NCI-H774 (cell line): ENCODE measurements at places on chromosomes 5 and 9.

DNA sequence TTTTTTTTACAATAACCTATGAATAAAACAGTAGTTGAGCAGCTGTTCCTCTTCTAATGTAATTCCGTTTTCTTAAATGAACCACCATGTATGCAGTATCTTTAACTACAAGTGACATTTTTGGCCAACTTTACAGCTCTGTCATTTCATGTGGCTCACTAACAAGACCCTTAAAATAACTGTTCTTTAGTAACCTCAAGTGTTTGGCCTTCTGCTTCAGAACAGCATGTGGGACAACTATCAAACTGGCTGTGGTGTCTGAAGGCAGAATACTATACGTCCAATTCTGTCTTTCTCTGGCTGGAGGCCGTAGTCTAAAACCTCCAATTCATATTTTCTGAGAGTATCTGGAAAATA lies 391.4 kb downstream of the NNT start:
- no peak for DNase-seq

- DNase-seq: no peak
Observed at GRCh38 chr5:95606419-95606818, 13.5 kb upstream of the GPR150 start.

GRCh38 chr5:65133477-65134110 lies 348.1 kb downstream of the ADAMTS6 start:
- DNase-seq: no peak

GRCh38 chr5:101590384-101590783 lies 687.3 kb upstream of the ST8SIA4 start:
- no peak for DNase-seq

GRCh38 chr5:113760486-113760885 lies 247.0 kb downstream of the YTHDC2 start:
- DNase-seq: no peak

DNA sequence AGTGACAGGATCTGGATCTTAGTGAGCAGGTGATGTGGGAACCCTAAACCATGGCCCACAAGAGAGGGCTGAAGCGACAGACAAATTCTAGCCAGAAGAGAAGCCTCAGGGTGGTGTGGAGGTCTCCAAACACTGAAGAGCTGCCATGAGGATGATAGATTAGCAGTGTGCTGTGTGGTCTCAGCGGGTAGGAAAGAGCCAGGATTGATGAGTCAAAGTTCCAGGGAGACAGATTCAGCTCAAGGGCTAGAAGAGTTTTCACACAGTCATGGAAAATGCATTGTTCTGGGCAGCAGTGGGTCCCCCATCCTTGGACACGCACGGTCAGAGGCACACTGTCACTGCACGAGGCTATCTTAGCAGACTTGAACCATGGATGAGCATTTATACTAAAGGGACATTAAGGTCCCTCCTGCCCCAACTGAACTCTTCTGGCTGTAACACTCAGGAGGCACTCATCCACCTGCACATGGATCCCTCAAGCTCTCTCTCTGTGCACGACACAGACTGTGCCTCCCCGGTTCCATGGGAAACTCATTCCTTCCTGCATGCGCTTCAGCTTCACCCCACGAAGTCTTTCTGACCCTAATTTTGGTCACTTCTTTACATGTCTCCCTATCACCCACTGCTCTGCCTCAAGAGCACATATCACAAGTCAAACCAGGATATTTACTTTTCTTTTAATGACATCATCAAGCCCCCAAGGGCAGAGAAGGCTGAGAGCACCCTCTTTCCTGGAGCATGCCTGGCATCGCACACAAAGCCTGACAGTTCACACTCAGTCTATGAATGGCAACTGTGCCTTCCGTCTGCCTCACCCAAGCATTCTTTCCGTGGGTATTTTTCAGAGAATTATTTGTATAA lies 84.8 kb downstream of the TLE1 start:
- no peak for DNase-seq

- no peak for DNase-seq
Observed at GRCh38 chr9:132648685-132649084, 21.1 kb downstream of the DDX31 start.

DNA sequence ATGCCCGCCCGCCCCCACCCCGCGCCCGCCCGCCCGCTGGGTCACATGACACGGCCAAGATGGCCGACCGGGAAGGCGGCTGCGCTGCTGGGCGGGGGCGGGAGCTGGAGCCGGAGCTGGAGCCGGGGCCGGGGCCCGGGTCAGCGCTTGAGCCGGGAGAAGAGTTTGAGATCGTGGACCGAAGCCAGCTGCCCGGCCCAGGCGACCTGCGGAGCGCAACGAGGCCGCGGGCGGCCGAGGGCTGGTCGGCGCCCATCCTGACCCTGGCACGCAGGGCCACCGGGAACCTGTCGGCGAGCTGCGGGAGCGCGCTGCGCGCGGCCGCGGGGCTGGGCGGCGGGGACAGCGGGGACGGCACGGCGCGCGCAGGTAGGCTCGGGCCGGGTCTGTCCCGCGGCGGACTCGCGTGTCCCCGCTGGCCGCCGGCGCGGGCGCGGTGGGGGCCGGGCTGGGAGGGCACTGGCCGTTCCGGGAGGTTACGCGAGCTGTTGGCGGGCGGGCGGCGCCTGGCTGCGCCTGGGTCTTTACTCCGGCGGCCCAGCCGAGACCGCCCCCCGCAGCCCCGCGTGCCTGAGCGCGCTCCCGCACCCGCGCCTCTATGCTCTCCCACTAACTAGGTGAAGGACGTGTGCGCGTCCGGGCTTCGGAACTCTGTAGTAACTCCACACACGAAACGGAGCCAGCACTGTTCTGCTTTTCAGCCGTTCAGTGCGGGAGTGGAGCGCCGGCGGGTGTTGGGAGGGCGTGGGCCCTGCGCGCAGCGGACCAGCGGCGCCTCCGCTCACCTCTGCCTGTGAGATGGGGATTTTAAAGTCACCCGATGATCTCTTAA lies at the start of gene RUFY1:
RUFY1 (plus strand) TSS at position 44 of the 832 bp plus-strand sequence; CDS start at position 60, 16 bp downstream.
- DNase-seq: peak; percentile 84

- DNase-seq: no peak
Observed at GRCh38 chr5:78512435-78512834, 136.1 kb downstream of the LHFPL2 start.

GRCh38 chr9:123268199-123268464 lies 254 bp downstream of the STRBP start:
- peak; percentile 34 for DNase-seq

DNA sequence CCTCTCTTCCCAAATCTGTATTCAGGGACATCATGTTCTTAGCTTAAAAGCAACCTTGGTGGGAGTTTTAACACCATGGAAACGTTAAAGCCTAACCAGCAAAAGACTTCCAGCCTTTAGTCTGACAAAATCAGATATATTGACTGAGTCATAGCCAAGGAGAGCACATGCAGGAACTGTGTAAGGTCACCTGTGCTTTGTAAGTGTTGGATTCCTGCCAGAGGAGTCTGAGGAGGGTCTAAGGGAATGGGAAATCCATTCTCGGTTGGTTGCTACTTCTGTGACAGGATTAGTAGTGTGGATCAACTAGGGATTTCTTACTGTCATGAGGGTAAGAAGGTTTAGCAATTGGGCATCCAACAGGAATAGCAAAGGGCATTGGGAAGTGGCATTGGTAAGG lies 142.0 kb upstream of the CHD1 start:
- no peak for DNase-seq

- no peak for DNase-seq
Observed at GRCh38 chr9:18428661-18429060, 45.3 kb upstream of the ADAMTSL1 start.

DNA sequence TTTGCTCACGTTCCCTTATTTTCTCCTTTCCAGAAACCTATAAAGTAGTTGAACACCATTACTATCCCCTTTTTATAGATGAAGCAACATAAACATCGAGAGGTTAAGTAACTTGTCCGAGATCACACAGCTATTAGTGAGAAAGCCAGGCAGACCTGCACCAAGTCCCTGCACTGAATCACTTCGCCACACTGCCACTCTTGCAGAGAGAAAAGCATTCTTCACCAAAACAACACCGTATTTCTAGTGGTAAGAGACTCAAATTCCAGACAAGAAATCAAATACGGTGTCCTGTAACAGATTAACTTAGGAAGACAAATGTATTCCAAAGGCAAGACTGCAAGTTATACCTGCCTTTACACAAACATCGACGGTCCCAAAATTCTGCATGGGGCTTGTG lies 82.0 kb upstream of the DMRT1 start:
- no peak for DNase-seq

DNA sequence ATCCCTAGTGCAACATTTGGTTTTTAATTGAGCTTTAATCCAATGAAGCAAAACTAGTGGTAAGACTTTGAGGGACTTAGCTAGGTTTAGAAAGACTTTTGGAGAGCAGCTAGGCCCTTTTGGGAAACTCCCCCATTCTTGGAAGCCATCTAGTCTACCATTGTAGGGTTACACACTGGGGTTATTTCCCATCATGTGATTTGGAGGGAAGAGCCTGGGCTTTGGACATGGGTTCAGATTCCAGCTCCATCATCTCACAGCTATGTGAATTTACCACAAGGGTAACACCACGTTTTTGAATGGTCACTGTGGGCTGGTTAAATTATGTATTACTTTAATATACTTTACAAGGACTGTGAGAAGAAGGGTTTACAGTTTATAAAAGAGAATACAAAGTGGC lies 18.3 kb upstream of the TNFSF15 start:
- no peak for DNase-seq

- DNase-seq: no peak
Observed at GRCh38 chr9:131214286-131214856, 61.9 kb downstream of the FAM78A start.

GRCh38 chr5:19098434-19098833 lies 889.6 kb downstream of the CDH18 start:
- no peak for DNase-seq

- no peak for DNase-seq
Observed at GRCh38 chr5:42614509-42614908, 142.1 kb upstream of the CCDC152 start.

DNA sequence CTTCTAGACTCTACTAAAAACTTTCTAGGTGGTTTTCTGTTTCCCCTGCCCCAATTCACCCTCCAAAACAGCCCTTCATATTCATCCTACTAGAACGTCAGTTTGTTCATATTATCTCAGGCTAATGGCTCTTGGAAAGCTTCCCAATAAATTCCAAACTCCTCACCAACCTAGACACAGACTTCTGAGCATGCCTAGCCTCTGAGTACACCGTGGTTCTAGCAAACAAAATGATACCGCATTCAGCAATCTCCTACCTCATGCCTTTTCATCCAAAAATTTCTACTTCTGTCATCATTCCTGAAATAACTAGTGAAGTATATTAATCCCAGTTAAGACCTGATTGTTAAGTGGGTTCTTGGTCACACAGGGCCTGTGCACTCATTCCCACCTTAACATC lies 46.5 kb upstream of the NR5A1 start:
- DNase-seq: no peak

- no peak for DNase-seq
Observed at GRCh38 chr5:125451622-125452021, 705.2 kb upstream of the ZNF608 start.
